HFFc6 (cell line): ENCODE measurements at places on chromosomes 1 and 21. TPM values are rescaled to one million over a fixed set of nuclear protein-coding genes. Genes with fewer than 3 reads are reported as not detected.

DNA sequence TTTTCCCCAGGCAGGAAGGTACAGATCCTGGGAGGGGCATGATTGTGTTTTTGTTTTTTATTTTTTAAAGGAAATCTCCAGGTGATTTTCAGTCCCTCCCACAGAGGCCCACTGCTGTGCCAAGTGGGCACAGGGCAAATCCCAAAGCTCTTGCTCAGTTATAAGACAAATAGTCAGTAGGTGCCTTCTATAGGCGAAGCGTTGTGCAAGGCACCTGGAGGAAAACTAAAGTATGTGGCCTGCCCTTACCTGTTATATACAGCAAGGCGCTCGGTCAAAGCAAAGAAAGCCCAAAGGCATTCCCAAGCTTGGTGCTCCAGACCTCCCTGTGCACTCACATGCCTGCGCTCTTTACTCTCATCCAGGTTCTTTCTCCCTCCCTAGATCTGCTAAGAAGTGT lies 81.0 kb downstream of the KCNJ15 start:
- H3K4me1 ChIP-seq, result peaks cover 16% of the 10 kb centered on the region
- no peak overlapping the region for H3K4me3 ChIP-seq
- H3K27me3 ChIP-seq, result peaks cover 1% of the 10 kb centered on the region
- DNase-seq, result no peak

DNA sequence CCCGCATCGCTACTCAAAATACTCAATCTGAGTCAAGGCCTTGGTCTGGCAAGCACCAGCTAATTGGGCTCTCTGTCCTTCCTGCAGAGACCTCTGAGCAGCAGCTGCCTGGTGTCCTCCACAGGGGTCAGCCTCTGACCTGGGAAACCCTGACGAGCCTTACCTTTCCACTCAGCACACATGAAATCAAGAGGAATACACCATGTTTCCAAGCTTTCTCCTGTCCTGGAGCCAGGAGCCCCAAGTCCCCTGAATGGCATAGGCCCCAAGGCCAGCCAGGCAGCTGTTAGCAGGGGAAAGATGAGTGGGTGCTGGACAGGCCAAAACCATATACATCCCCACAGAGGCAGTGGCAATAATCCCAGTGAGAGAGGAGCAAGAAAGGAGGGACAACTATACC lies 27.2 kb upstream of the TSPEAR start:
- no peaks in the 10 kb centered on the region; the same call in 1 of the 2 replicates for H3K36me3 ChIP-seq
- peaks cover 19% of the 10 kb centered on the region for H3K27me3 ChIP-seq
- H3K4me3 ChIP-seq, result no peak overlapping the region
- H3K4me1 ChIP-seq, result no peaks in the 10 kb centered on the region; the same call in 1 of the 2 replicates

KCNN3 gene
- total RNA-seq, result not detected in 3 replicates

DNA sequence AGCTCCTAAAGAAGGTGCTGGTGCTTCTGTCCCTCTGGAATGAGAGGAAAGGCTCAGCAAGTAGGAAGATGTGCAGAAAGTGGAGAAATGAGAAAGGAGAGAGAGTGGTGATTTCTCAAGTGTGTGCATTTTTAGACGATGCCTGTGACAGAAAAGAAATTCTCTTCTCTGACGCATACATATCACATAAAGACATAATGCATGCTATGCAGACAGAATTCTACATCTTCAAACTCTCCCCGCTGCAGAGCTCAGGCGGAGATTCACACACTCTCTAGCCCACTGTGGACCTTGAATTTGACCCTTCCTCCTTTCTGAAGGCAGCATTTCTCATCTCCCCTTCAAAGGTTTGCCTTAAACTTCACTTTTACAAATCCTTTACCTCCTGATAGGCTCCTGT lies 52.0 kb upstream of the CAMK1G start:
- peaks cover 28% of the 10 kb centered on the region for H3K4me1 ChIP-seq
- H3K27me3 ChIP-seq, result peaks cover 10% of the 10 kb centered on the region
- no peak overlapping the region for H3K4me3 ChIP-seq
- H3K36me3 ChIP-seq, result no peaks in the 10 kb centered on the region
- H3K27ac ChIP-seq, result no peak overlapping the region

SNRPE gene
- 154 to 168 TPM (median 162 TPM) in 3 replicates for total RNA-seq

DNA sequence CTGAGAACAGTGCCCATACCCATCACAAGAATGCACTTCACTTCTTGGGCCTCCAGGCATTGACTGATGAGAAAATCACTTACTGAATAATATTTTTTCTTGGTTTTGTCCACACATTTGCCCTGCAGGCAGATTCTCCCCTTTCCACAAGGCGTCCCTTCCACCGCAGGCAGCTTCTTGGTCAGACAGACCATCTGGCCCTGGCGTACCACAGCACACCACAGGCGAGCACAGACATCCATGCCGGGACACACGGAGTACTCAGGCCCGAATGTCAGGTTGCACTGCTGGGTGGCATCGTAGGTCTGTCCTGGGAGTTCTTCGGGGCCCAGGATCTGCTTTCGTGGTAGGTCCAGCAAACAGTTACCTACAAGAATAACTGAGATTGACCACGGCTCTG lies 32.5 kb downstream of the ADAMTS5 start:
- no peaks in the 10 kb centered on the region; the same call in 1 of the 2 replicates for H3K27me3 ChIP-seq
- H3K4me1 ChIP-seq, result peaks cover 27% of the 10 kb centered on the region
- H3K4me3 ChIP-seq, result no peak overlapping the region
- no peak for DNase-seq
- peaks cover 4% of the 10 kb centered on the region; the same call in 1 of the 2 replicates for H3K36me3 ChIP-seq

DNA sequence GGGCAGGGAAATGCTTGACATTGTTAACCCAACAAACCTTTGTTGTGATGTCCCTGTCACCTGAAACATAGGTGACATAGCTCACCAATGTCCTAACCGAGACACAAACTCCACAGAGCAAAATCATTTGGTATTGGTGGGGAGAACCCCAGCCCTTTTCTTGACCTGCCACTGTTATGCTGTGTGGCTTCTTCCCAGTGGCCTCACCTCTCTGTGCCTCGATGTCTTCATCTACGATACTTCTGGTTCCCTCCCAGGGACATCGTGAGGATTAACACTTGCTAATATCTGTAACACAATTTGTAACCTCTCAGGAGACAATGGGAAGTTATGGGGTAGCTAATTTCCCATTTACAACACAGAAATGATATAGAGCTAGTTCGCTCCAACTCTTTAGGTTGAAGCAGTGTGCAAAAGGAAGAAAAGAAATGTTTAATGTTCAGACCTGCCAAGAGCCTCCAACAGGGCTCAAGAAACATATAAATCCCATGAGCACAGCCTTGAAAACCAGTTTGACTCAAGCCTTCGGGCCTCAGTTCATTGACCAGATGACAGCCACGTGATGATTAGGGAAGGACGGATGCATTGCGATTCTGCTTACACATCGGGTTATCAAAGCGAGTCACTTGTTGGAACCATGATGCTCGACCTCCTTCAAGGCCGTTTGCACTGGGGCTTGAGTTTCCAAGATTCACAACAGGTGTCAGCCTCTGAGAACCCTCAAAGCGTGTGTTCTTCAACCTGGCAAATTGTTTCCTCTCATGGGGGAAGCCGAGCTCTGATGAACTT lies 37.8 kb upstream of the TMEM51 start:
- no peak for DNase-seq
- H3K4me1 ChIP-seq, result peaks cover 5% of the 10 kb centered on the region; the same call in 1 of the 2 replicates
- H3K27ac ChIP-seq, result no peak overlapping the region
- no peaks in the 10 kb centered on the region for H3K36me3 ChIP-seq
- H3K4me3 ChIP-seq, result no peak overlapping the region

DNA sequence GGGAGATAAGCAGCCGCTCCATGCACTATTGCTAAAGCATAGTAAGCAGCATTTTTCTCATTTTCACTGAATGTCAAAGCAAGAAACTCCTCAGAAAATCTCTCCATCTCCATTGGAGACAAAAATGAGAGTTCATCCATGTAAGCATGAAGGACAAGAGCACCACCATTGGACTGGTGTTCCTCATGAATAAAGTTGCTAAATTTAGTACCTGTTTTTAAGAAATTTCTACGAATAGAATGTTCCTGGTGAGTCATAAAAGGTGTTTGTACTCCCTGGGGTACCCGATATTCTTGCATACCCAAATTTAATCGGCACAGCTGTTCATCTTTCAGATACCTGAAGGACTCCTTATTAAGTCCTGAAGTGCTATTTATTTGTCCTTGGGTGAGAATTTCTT lies 14.8 kb downstream of the RSBN1 start:
- H3K4me3 ChIP-seq, result no peak overlapping the region
- H3K27me3 ChIP-seq, result peaks cover 2% of the 10 kb centered on the region; the same call in 1 of the 2 replicates
- no peak overlapping the region for H3K27ac ChIP-seq
- peaks cover 34% of the 10 kb centered on the region for H3K4me1 ChIP-seq
- 0 out of 2 replicates have a peak, but pooled peaks cover 6% of the 10 kb centered on the region for H3K36me3 ChIP-seq

GRCh38 chr1:6998267-6998666 lies 213.0 kb downstream of the CAMTA1 start:
- H3K27me3 ChIP-seq, result peaks cover 54% of the 10 kb centered on the region
- H3K4me3 ChIP-seq, result no peak overlapping the region
- peak; percentile 9 for DNase-seq
- H3K27ac ChIP-seq, result no peak overlapping the region

DNA sequence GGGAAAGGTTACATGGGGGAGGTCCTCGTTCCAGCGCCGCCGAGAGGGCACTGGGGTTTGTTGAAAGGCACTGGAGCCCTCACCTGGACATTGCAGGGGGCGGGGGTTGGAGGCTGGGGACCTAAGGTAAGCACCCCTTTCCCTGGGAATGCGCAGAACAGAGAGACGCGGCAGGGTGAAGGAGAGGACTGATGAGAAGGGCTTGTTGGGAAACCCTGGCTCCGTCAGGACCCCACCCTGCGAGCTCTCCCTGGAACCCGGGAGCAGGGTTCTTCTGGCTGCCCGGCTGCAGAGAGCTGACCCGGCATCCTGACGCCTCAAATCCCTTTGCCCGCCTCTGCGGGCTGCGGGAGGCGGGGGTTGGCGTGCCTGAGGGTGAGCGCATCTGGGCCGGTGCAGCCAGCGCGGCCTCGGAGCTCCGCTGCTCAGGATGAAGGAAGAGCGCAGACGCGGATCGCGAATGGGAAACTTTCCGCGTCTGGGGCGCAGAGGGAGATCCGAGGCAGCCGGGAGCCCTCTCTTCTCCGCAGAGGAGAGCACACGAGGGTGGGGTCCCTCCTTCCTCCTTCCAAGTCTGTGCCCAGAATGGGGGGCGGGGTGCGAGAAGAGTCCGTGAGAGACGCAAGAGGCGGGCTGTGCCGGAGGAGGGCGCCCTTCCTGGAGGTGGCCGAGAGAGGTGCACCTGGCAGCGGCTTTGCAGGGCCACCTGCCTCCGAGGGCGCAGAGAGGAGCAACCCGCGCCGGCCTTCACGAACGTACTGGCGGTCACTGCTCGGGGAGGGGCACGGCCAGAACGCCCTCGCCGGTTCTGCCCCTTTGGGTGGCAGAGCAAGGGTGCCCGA lies 2.4 kb downstream of the IGSF21 start:
- no peak overlapping the region for H3K4me3 ChIP-seq
- no peaks in the 10 kb centered on the region for H3K36me3 ChIP-seq
- no peaks in the 10 kb centered on the region for H3K4me1 ChIP-seq
- no peak overlapping the region for H3K27ac ChIP-seq
- H3K27me3 ChIP-seq, result peaks cover 33% of the 10 kb centered on the region

DNA sequence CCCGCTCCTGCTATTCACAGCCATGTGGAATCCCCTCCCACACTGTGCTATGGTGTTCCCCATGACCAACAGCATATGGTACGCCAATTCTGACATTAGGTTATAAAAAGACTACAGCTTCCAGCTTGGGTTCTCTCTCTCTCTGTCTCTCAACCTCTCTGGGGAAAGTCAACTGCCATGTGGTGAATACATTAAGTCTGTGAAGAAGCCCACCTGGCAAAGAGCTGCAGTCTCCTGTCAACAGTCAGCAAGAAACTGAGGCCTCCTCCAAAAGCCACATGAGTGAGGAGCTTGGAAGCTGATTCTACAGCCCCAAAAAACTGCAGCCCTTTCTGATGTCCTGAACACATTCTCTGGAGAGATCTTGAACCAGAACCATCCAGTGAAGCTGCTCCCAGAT lies 25.0 kb upstream of the LRRC38 start:
- no peak overlapping the region for H3K27ac ChIP-seq
- H3K36me3 ChIP-seq, result peaks cover 4% of the 10 kb centered on the region; the same call in 1 of the 2 replicates
- H3K4me3 ChIP-seq, result no peak overlapping the region
- no peak for DNase-seq
- H3K27me3 ChIP-seq, result no peaks in the 10 kb centered on the region; the same call in 1 of the 2 replicates
- no peaks in the 10 kb centered on the region for H3K4me1 ChIP-seq

DNA sequence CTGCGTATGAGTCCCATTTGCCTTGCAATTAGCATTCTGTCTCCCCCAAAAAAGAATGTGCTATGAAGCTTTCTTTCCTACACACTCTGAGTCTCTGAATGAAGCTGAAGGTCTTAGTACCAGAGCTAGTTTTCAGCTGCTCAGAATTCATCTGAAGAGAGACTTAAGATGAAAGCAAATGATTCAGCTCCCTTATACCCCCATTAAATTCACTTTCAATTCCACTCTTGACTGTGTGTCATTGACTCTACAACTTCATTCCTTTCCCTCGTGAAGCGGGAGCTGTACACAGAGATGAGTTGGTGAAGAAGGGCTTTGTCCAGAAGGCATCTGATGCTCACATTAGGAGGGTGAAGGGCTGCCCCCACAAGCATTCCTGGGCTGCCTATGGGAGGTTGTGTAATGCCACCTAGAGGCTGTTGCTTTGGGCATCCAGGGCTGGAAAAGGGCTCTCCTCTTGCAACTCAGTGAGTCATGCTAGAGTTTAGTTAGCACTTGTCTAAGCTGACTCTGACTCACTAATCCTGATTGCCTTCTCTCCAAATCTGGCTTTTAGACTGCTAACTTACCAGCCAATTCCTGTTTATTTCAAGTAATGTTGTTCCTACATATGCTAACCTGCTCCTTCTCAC lies 1.8 kb downstream of the SPRR1B start:
- no peak overlapping the region for H3K27ac ChIP-seq
- H3K27me3 ChIP-seq, result no peaks in the 10 kb centered on the region; the same call in 1 of the 2 replicates
- H3K36me3 ChIP-seq, result no peaks in the 10 kb centered on the region
- no peak overlapping the region for H3K4me3 ChIP-seq
- peak; percentile 65 for DNase-seq

- peaks cover 69% of the 10 kb centered on the region for H3K4me1 ChIP-seq
- peak overlapping the region; percentile 72 for H3K27ac ChIP-seq
- H3K4me3 ChIP-seq, result no peak overlapping the region
- H3K27me3 ChIP-seq, result no peaks in the 10 kb centered on the region
- H3K36me3 ChIP-seq, result peaks cover 17% of the 10 kb centered on the region
- peak; percentile 15 for DNase-seq
Measured at GRCh38 chr1:112540226-112540794, 31.5 kb downstream of the WNT2B start.

DNA sequence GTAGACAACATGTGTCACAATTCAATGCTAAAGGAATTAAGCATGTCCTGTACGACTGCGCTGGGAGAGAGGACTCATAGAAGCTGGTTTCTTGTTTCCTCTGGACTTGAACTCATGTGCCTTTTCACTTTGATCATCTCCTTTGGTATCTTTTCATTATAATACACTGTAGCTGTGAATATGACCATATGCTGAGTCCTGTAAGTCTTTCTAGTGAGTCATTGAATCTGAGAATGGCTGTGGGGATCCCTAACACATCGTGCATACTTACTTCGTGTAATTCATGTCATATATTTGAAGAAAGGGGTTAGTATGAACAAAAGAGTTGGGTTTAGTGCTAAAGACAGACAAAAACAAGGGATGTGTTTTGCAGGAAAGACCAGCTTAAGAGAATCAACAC lies 148.1 kb upstream of the RUNX1 start:
- H3K27ac ChIP-seq, result peak overlapping the region; percentile 86
- no peak for DNase-seq
- peaks cover 31% of the 10 kb centered on the region for H3K36me3 ChIP-seq
- peaks cover 3% of the 10 kb centered on the region for H3K27me3 ChIP-seq

- no peaks in the 10 kb centered on the region for H3K27me3 ChIP-seq
- H3K27ac ChIP-seq, result no peak overlapping the region
- no peaks in the 10 kb centered on the region for H3K36me3 ChIP-seq
Measured at GRCh38 chr1:108071601-108072000, 106.6 kb upstream of the VAV3 start.
